ENCODE measurements at places on chromosomes 2 and 18.

DNA sequence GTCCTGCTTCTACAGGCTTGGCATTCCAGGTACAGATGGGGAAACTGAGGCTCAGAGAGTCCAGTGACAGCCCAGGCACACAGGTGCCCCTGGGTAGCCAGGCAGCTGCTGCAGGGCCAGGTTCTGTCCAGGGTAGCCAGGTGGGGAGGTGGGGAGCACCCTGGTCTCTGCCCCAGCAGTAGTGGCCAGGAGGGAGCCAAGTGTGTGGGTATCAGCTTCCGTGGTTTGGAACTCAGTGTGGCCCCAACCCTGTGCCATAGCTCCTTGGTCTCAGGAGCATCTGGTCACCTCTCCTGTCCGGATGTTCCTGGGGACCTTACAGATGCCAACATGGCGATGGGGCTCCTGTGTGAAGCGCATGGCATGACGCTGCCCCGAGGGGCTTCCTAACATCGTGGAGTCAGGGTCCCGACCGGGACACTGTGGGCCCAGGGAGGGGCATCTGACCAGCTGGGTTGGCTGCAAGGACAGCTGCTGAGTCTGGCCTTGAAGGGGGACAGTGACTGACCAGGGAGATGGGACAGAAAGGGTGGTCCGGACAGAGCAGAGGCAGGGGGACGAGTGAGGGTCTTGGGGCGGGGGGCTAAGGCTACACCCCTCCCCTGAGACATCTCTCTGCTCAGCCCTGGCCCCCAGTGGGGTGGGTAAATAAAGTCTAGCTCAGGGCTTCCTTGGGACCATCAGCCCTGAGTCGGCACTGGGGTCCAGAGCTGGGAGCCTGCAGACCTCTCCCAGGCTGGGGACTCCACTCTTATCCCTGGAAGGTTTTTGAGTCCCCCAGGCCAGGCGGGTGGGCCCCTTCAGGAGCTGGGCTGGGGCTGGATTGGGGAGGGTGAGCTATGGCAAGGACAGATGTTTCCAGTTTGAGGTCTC, 76.0 kb upstream of the SMAD7 start:
- no peak for DNase-seq

GRCh38 chr18:46958209-46958608, 40.8 kb downstream of the KATNAL2 start:
- no peak for DNase-seq

DNA sequence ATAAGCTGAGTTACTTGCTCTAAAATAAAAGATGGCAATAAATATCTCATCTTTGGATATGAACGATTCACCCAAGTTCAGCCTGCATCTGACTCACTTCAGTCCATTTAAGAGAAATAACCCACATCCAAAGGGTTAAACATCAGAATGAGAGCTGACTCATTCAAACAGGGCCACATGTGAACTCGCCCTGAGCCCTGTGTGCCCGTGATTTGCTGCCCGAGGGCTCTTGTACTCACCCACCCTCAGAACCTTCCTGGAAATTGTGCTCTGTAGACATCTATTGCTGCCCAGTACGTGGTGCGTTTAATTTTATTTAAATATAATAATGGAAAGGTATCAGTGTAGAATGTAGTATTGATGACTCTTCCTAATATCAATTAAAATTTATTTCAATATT, 66.9 kb upstream of the RBM44 start:
- peak; percentile 22 for DNase-seq

GRCh38 chr2:55759271-55759921, 65.8 kb upstream of the PNPT1 start:
- DNase-seq: no peak

GRCh38 chr2:200342654-200343053, 36.2 kb downstream of the SPATS2L start:
- no peak for DNase-seq

DNA sequence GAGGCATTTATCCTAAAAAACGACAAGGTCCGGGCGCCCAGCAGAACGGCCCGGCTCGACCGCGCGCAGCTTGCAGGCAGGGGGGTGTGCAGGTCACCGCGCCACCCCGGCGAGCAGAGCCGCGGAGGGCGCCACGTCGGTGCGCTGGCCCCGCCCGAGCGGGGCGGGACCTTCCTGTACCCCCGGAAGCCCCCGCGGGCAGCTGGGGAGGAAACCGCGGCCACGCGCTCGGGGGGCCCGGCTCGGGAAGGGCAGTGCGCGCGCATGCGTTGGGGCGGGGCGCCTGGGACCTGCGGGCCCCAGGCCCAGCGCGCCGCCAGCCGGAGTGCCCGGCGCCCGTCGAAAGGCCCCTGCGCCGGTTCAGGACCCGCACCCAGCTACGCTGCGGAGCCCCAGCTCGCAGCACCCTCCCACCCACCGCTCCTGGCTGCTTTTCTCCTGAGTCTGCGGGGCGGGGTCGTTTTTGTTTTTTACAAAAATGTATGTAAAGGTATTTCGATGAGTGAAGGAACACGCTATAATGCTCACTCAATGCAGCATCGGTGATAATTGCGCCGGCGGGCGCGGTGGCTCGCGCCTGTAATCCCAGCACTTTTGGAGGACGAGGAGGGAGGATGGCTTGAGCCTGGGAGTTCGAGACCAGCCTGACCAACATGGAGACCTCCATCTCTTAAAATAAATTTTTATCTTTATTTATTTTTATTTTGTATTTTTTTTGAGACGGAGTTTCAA, 47.7 kb upstream of the POMC start:
- peak; percentile 89 for DNase-seq

DNA sequence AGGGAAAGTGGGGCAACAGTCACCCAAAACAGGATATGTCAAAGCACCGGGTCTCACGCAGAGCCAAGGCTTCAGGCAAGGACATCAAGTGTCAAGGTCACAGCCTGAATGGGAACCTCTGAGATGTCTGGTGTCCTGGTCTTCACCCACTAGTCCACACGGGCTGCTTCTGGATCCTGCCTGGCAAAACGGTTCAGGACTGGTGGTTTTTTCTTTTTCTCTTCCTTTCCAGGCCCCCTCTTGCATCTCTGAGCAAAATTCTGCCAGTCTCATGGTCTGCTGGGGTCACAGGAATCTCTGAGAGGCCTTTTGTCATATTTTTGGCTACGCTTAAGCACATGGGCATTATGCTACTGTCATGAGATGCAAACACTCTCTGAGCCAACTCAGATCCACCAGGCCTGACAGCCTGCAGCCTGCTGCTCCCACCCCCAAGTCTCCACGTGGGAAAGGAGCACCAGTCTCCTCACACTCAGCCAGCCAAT, 518.2 kb upstream of the ZEB2 start:
- no peak for DNase-seq

DNA sequence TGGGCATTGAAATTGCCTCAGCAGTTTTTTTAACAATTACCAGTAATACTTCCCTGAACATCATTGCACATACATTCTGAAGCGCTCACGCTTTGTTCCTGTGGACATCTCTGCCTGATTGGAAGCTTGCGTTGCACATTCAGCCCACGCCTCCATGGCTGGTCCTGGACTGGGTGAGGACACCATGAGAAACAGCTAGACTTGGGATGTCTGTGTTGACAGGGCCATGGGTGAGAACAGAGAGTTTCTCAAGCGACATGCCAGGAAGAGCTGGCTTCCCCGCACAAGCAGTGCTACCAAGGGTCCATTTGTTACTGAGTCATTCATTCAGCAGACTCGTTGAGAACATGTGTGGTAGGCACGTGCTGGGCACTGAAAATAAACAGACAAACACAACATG, 166.3 kb downstream of the GBX2 start:
- no peak for DNase-seq

DNA sequence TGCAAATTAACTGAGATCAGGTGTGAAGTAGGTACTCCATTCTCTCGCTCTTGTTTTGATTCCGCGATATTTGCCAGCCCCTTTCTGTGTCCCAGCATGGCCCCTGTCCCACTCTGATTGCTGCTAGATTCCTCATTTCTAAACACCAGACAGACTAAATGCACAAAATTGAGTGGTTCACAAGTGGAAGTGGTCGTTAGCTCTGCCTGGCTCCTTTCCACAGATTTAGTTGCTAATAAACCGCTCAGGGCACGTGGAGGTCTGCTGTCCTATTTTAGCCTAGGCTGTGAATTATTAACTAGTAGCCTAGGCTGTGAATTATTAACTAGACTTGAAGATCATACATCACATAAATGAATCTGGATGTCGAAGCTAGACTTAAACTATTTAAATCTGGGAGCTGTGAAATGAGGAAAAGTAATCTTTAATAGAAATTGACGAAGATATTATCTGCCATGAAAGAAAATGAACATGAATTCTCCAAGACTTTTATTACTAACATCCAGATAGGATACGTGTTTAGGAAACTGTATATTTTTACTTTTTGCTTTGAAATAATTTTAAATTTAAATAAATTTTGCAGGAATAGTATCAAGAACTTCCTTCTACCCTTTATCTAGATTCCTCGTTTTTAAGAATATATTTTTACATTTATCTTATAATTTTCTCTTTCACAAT, 3.7 kb downstream of the IL1RL2 start:
- no peak for DNase-seq

GRCh38 chr2:113172721-113173541, 840 bp upstream of the PSD4 start:
- DNase-seq: no peak

DNA sequence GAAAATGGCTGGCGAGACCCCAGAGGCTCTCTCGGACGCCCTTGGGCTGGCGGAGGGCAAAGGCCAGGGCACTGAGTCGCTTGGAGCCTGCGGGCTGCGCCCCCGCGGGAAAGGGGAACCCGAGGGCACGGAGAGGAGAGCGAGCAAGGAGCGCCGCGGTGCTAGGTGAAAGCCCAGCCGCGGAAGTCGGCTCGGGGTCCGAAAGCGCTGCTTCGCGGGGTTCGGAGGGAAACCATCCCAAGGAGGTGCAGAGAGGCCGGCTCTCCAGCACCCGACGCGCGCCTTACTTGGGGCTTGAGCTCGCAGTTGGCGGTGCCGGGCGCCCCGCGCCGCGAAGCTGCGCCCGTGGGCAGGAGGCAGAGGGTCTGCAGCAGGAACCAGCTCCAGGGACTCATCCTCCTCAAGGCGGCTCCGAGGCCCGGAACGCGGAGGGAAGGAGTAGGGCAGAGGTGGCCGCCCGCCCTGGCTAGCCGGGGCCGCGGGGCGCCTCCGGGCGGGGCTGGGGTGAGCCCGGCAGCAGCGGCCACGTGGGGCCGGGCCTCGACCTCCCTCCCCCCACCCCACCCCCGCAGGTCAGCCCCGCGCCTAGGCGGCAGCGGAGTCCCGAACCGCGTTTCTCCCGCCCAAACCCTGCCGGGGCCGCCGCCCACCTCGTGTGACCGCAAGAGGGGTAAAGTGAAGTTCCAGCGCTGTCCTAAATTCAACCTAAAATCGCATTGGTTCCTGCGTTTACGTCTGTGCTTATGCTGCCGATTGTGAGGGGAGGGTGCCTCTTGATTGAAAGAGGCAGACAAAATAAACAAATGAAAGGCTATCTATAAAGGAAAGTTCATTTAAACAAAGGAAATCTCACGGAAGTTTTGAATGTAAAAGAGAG, at the start of gene TRABD2A:
TRABD2A (minus strand) TSS at position 440 of the 877 bp plus-strand sequence; CDS start at position 395, 45 bp downstream.
- DNase-seq: peak; percentile 54

GRCh38 chr18:69785466-69785865, 162.2 kb downstream of the CD226 start:
- DNase-seq: no peak

- no peak for DNase-seq
Observed at GRCh38 chr2:223915071-223915470, 30.1 kb downstream of the WDFY1 start.

DNA sequence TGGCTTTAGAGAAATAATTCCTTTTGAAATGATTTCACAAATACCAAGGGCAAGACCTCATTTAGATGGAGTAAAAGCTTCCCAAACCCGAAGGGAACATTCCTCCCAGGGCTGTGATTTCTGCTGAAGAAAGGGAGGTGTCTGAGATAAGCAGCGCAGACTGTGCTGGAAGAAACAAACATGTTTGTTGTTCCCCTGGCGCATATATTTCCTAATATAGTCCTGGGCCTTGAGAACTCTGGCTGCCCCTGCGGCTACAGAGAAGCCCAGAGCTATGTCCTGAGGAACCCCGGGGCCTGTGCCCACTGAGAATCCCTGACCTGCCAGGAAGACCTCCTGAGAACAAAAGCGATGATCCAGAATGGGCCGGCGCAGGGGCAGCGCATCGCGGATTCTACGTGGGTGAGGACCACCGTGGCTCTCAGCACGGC, 372.6 kb upstream of the NT5C1B start:
- DNase-seq: no peak

GRCh38 chr2:10036095-10036884, 7.1 kb upstream of the KLF11 start:
- peak; percentile 30 for DNase-seq

DNA sequence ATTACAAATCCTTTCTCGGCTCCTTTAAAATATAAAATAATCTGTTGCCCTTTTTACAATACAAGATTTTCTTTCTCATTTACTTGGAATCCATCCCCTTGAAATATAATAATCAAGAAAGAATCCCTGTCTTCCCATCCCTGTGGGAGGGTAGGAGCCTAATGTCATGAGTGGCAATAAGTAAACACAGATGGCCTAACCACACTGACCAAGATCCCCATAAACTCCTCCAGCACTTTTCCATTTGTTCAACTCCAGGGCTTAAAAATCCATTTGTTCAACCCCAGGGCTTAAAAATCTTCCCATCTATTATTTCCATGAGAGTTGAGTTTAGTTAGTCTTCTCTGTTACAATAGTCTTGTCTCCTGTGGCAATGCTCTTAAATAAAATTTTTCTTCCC, 297.6 kb downstream of the CDH7 start:
- no peak for DNase-seq

GRCh38 chr2:37529830-37530415, 141.5 kb downstream of the CDC42EP3 start:
- DNase-seq: no peak

DNA sequence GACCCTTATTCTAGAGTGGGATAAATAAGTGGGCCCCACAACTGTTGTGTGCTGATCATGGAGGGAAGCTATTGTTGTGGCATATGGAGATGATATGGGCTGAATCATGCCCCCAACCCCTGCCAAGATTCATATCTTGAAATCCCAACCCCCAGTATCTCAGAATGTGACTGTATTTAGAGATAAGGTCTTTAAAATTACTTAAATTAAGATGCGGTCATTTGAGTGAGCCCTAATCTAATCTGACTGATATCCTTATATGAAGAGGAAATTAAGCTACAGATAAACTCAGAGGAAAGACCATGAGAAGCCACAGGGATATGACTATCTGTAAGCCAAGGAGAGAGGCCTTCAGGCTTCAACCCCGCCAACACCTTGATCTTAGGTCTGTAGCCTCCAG, 188.3 kb upstream of the RND3 start:
- no peak for DNase-seq

- no peak for DNase-seq
Observed at GRCh38 chr2:169672406-169672805, 21.8 kb downstream of the CFAP210 start.
